Left renal pelvis (tissue), 4 donors: ENCODE measurements at places on chromosomes 2 and 18.

- no peak for DNase-seq
These were observed 37.7 kb upstream of the CNGA3 start for GRCh38 chr2:98308532-98308931.

- DNase-seq: no peak
These were observed 191.9 kb upstream of the TCF4 start for GRCh38 chr18:55779691-55780585.

GRCh38 chr2:60523963-60524362 is 29.5 kb downstream of the BCL11A start:
- DNase-seq: no peak

- DNase-seq: no peak
These were observed 14.7 kb downstream of the SMARCAL1 start for GRCh38 chr2:216426938-216427337.

DNA sequence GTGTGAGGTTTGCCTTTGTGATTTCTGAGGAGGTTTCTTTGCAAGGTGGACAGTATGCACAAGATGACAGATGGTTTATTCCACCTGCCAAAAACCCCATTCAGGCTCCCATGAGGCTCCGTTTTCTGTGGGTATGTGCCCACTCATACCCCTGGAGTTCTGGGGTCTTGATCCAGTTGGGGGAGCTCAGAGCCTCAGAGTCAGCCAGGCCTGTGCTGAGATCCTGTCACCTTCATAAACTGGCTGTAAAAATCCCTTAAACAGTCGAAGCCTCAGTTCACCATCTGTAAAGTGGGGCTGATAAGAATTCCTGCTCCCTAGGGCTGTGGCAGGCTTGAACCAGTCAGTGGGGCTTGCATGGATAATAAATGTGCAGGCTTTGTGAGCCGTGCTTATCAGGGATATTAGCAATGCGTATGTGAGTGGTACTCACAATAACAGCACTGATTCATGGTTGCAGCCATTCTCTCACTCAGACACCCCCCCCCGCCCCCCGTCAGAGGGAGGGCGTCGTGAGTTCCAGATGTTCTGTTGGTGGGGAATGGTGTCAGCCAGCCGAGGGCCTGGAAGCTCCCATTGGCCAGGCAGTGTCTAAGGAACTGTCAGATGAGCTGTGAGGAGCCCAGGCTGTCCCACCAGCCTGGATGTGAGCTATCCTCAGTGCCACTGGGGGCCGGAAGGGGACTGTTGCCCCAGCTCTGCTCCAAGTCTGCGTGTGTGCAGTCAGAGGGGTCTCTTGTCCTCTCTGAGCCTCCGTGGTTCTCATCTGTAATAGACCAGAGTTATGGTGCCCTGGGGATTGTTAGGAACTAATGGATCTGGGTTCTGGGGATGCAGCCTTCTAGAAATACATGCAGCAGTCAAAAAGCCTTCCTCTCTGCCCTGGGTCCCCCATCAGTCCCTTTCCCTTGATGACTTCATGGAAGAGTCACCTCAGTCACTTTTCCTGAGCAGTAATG is 51.7 kb downstream of the KCNIP3 start:
- no peak for DNase-seq

DNA sequence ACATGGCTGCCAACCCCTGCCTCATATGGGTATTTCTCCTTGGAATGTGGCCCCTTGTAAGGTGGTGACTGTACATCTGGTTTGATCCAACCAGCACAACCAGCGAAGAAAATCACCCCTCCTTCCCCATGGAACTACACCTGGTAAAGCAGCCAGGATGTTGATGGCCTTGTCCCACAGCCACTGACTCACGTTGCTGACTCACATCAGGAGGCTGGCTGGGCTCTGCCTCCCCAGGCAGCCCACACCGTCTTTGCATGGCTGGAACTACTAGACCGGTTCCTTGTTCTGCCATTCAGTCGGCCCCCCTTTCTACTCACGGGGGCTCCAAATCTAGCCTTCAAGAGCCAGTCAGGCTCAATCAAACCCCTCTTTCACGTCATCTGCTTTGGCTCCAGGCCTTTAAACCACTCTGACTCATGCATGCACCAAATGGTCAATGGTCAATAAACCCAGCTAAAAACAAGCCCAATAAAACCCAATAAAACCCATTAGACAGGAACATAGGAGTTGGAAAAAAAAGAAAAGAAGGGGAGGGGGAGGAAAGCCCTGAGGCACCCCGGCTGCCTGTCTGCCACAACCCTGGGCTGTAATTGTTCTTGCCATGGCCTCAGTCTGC is 114.8 kb downstream of the PLB1 start:
- DNase-seq: no peak

DNA sequence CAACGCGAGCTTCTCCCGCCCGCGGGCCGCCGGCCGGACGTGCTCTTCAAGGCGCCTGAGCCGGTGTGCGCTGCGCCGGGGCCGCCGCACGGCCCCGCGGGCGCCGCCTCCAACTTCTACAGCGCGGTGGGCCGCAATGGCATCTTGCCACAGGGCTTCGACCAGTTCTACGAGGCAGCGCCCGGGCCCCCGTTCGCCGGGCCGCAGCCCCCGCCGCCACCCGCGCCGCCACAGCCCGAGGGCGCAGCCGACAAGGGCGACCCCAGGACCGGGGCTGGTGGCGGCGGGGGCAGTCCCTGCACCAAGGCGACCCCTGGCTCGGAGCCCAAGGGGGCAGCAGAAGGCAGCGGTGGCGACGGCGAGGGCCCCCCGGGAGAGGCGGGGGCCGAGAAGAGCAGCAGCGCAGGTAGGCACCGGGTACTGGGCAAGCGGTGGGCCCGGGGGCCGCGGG is 676 bp downstream of the HOXD11 start:
- DNase-seq: no peak

DNA sequence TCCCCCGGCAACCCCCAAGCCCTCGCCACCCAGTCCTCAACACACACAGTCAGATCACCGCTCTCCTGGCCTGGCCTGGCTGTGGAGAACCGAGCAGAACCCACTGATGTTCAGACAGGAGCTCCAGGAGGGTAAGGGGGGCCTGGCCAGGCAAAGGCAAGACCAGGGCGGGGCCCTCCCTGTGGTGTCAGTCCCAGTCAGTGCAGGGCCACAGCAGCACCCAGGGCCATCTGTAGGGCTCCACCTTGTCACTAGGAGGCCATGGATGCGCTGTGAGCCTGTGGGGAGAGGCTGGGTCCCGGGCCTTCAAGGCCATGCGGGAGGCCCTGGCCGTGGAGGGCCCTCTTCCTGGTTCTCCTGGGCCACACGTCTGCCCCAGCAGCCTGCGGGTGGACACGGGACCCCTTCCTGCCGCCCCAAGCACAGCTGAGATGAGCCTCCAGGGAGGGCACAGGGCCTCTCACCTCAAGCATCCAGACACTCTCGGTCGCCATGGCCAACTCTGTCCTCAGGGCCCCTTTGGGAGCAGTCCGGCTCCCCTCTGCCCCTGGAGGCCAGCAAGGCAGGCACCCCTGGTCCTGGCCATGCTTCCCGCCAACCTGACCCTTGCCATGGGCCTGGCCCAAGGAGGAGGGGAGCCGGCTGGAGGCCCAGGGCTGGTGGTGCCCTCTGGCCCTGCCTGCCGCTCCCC is 2.0 kb downstream of the ANO7 start:
- DNase-seq: no peak

- DNase-seq: no peak
These were observed 7.0 kb upstream of the CLIP4 start for GRCh38 chr2:29108225-29108624.

DNA sequence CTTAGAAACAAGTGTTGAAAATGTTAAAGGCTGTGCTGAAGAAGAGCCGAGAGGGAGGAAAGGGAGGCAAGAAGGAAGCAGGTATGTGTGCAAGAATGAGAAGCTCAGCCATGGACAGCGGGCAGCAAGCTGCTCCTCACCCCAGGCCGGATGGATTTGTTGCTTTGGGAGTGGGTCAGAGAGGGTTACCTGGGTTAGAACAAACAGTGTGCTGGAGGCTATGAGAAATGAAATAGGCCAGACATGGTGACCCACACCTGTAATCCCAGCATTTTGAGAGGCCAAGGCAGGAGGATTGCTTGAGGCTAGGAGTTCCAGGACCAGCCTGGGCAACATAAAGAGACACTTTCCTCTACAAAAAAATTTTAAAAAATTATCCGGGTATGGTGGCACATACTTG is 97.5 kb downstream of the TANC1 start:
- no peak for DNase-seq

DNA sequence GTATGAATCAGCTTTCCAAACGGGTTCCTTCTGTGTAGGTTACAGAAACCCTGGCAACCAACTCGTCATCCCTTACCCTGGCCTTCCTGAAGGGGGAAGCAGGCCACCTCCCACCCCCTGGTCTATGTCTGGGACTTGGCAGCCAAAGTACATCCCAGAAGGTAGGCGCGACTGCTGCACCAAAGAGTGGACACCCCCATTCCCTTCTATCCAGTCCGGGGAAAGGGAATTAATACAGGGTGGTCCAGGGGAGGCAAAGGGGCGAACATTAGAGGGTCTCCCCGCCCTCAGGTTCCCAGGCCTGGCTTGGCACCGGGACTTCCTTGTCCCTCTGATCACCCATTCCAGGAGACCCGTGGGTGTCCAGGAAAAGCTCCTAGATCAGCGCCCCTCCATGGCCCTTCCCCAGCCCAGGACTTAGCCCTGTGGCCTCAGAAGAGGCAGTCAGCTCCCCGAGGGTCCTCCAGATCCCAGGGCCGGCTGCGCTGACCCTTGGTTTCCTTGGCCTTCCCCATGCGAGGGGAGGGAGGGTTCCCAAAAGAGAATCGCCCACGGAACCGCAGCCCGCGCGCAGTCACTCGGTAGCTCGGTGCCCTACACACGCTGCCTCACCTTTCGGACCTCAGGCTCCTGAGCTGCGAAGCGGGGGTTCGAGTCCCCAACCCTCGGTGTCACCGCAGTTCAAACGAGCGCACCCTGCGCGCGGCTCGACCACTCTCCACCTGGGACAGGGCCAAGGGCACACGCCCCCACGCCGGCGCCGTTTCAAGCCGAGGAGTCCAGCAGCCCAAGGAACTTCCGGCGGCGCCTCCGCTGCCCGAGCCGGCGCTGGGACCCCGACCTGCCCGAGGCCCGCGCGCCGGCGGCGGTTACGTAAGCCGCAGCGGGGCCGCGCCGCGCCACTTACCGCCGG is at the start of gene PER2:
Gene PER2, minus strand, starts transcription at position 874 of the 913 bp plus-strand sequence. CDS start 10,674 bp downstream, outside the sequence.
- no peak for DNase-seq

DNA sequence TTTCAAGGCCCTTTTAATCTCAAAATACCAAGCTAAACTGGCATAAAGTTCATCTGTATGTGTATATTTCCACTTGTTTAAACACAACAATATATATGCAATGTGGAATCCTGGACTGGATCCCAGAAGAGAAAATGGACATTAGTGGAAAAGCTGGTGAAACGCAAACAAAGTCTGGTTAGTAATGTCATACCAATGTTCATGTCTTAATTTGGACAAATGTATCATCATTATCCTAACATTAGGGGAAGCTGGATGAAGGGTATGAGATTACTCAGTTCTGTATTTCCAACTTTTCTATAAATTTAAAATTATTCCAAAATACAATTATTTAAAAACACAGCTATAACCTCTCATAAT is 3.8 kb downstream of the SP3 start:
- no peak for DNase-seq

GRCh38 chr18:77092104-77093066 is 40.2 kb downstream of the MBP start:
- DNase-seq: no peak

GRCh38 chr18:56175330-56176001 is 462.9 kb downstream of the TXNL1 start:
- no peak for DNase-seq

- DNase-seq: no peak
These were observed 59.9 kb upstream of the TMEM87B start for GRCh38 chr2:111995148-111995547.

- DNase-seq: peak; percentile 29
These were observed 34.4 kb downstream of the LGALSL start for GRCh38 chr2:64488050-64488974.

GRCh38 chr2:191571163-191571769 is 106.7 kb upstream of the NABP1 start:
- no peak for DNase-seq

GRCh38 chr2:200756618-200757321 is 54.9 kb upstream of the BZW1 start:
- DNase-seq: no peak

DNA sequence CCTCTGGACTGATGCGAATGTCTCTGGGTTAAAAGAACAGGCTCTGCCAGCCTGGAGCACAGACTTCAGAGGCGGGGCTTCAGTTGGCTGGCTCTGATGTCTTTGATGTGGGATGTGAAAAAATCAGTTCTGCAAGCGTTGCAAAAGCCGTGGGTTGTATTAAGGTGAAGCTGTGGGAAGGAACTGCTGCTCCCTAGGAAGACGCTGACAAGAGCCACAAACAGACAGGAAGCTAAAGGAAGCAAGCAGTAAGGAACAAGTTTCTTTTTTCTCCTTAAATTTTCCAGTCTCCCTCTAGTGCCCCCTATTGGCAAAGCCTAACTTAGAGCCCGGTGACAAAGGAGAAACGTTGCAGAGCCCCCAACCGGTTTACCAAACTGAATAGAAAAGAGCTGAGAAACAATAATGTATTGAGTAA is 239.0 kb downstream of the CCDC178 start:
- peak; percentile 51 for DNase-seq

DNA sequence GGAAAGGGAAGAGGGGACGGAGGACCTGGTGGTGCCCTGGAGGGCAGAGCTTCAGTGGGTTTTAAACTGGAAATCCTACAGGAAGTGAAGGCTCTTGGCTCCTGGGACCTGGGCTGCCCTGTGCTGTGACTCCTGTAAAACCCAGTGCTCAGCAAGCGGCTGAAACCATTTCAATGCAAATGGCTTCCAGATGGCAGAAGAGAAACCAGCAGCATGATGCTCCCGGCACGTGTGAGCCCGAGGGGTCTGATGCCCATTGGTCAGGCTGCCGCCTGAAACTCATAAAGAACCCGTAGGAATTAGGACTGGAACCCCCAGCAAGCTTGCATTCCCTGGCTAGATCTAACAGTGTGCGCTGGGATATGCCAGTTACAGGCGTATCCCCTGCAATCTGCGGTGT is 109.2 kb upstream of the THOC1 start:
- no peak for DNase-seq

- DNase-seq: no peak
These were observed 65.5 kb downstream of the DGKD start for GRCh38 chr2:233419602-233420391.

GRCh38 chr2:47078541-47079482 is 76.3 kb downstream of the STPG4 start:
- no peak for DNase-seq

- no peak for DNase-seq
These were observed 20.3 kb upstream of the MARCO start for GRCh38 chr2:118921646-118922045.

GRCh38 chr2:129757915-129758783 is 221.3 kb upstream of the RAB6C start:
- DNase-seq: no peak

GRCh38 chr2:170493426-170494097 is 221.6 kb upstream of the SP5 start:
- no peak for DNase-seq
